ENCODE measurements at places on chromosomes 4 and X. TPM values are rescaled to one million over a fixed set of nuclear protein-coding genes. Genes with fewer than 3 reads are reported as not detected.

The GPR50 gene
- polyA plus RNA-seq = not detected

The AMBN gene
- not detected for polyA plus RNA-seq

The SULT1B1 gene
- polyA plus RNA-seq = 15.6 TPM

The SLC4A4 gene
- polyA plus RNA-seq = 0.03 TPM

The PF4V1 gene
- polyA plus RNA-seq = 3.3 TPM

The NSUN7 gene
- polyA plus RNA-seq = 0.62 TPM

The SMIM31 gene
- not detected for polyA plus RNA-seq

The IL2RG gene
- 94.5 TPM for polyA plus RNA-seq

The BTK gene
- polyA plus RNA-seq = 92.9 TPM

The NLGN3 gene
- polyA plus RNA-seq = 0.05 TPM

The OTUD5 gene
- 8.4 TPM for polyA plus RNA-seq

The VCX3A gene
- not detected for polyA plus RNA-seq

The VEGFC gene
- polyA plus RNA-seq = not detected

The SHROOM2 gene
- not detected for polyA plus RNA-seq

All from CD14-positive monocyte (primary cell).